ENCODE measurements at places on chromosomes 7 and 10.
A peak's percentile ranks its signal among the peaks of the same experiment; 100 is the strongest.

DNA sequence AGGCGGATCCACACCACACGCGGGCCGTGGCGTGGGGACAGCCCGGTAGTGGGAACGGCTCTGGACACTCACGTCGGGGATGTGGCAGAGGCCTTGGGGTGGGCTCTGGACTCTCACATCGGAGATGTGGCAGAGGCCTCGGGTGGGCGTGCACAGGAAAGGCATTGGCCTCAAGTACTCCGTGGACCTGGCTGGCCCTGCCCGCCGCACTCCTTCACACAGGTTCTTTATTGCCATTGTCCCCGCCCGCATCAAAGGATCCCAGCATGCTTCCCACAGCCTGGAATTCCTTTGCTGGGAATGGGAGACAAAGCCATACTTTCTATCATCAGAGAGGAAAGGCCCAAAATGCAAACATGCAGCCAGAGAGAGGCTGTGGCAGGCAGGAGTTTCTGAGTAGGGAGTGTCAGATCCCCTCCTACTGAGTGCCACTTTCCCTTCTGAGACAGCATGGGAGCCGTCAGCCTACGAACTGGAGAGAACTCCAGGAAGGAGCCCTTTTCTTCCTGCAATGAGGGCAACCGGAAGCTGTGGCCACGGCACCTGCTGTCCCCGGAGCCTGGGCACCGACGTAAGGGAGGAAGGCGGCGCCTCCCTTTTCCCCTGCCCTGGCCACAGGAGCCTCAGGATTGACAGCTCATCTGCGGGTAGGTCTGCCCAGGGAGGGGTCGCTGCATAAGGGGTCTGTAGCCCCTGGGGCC is 51.5 kb downstream of the RBM17 start:
- DNase-seq = no peak

- no peak for DNase-seq
Measured at GRCh38 chr7:137360087-137360679, 16.6 kb upstream of the PTN start.

GRCh38 chr10:4100380-4100779 is 315.4 kb upstream of the KLF6 start:
- DNase-seq = no peak

- no peak for DNase-seq
Measured at GRCh38 chr7:45563941-45564461, 10.2 kb upstream of the ADCY1 start.

DNA sequence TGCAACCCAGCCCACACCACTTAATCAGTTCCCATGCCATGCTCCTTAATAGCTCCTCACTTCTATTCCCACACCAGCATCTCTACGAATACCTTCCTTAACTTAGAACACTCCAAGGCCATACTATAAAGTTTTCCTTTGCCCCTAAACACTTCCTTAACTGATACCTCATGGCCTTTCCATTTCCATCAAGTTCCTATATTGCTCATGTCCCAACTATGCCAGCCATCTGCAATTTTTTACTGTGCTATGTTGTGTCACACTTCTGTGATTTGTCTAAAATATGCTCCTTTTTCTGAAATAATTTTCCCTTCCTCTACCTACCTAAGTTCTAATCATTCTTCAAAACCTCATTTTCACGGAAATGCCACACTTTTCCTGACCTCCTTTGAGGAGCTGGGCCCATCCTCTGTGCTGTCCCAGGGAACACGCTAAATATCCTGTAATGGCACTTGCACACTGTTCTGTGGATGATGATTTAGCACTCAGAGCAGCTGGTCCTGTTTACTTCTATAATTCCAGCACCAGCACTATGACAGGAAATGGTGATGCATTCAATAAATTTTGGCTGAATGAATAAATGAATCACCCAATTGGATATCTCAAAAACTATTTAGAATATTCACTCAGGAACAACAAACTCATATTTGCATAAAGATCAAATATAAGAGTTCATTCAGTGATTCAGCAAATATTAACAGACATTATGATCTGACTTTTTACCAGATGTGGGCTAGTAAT is 266.5 kb upstream of the HGF start:
- DNase-seq = peak; percentile 41

GRCh38 chr7:85710960-85711359 is 524.1 kb upstream of the SEMA3D start:
- DNase-seq = no peak

DNA sequence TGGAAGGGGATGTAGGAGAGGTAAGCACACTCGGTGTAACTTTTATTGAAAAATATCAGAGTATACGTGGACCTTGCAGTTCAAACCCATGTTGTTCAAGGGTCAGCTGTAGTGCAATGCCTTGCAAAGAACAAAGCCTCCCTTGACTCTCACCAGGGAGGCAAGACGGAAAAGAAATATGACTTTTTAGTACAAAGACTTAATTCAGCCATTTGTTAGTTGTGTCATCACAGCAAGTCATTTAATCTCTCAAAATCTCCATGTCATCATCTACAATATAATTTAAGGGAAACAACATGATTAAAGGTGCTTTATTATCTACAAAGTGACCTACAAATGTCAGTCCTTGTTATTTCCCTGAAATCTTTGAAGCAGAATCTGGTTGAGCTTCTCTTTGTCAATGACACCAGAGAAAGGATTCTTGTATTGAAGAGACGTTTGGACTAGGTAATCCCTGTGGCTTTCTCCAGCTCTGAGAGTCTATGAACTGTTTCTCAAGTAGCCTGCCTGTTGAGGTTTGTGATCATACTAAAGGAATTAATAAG is 502.8 kb downstream of the REEP3 start:
- DNase-seq = no peak

GRCh38 chr10:94230134-94230785 is 132.5 kb downstream of the NOC3L start:
- no peak for DNase-seq

- peak; percentile 94 for DNase-seq
Measured at GRCh38 chr7:2209146-2209960, 23.4 kb downstream of the MAD1L1 start.

GRCh38 chr7:152366662-152367061 is 69.1 kb downstream of the KMT2C start:
- DNase-seq = no peak

DNA sequence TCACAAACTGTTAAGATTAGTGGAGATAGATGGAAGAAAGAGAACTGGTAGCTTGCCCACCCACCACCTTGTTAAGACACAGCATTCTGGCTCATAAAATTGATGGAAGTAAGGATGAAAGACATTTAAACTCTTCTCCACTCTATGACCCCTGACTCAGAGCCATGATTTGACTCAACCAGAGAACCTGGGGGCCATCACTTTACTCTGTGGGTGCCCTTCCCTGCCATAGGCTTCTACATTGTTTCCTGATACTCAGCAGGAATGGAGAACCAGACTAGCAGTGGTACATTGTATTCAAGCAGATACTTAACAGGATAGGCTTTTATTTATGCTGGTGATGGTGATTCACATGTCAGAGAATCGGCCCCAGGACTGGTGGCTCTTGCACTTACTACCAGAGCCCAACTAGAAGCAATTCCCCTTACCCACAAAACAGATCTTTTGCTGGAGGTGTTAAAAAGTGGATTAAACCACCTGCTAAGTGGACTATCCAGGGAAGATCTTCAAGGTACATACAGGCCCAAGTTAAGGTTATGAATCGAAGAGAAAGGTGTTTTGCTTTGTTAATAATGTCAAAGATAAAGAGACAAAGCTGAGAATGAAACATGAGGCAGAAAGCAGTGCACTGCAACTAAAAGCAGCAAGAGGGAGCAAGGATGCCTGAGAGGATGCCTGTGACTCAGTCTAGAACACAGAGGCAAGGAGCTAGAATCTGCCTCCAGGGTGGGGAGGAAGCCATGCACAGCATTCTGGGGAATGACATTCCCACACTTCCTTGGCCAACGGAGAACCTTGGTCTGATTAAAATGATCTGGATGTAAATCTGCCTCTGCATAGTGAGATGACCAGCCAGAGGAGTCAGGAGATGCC is 36.0 kb upstream of the GLI3 start:
- DNase-seq = peak; percentile 56

- DNase-seq = no peak
Measured at GRCh38 chr10:29719281-29719675, 84.5 kb upstream of the SVIL start.

GRCh38 chr7:5408777-5409176 is 14.9 kb downstream of the TNRC18 start:
- DNase-seq = peak; percentile 5

- peak; percentile 4 for DNase-seq
Measured at GRCh38 chr7:82441669-82442478, 1.7 kb downstream of the CACNA2D1 start.

GRCh38 chr7:14875941-14876587 is 26.5 kb downstream of the DGKB start:
- DNase-seq = no peak

GRCh38 chr7:1542841-1543747 is 12.6 kb downstream of the MAFK start:
- no peak for DNase-seq

GRCh38 chr10:77636967-77637531 is 559 bp downstream of the KCNMA1 start:
- peak; percentile 61 for DNase-seq

DNA sequence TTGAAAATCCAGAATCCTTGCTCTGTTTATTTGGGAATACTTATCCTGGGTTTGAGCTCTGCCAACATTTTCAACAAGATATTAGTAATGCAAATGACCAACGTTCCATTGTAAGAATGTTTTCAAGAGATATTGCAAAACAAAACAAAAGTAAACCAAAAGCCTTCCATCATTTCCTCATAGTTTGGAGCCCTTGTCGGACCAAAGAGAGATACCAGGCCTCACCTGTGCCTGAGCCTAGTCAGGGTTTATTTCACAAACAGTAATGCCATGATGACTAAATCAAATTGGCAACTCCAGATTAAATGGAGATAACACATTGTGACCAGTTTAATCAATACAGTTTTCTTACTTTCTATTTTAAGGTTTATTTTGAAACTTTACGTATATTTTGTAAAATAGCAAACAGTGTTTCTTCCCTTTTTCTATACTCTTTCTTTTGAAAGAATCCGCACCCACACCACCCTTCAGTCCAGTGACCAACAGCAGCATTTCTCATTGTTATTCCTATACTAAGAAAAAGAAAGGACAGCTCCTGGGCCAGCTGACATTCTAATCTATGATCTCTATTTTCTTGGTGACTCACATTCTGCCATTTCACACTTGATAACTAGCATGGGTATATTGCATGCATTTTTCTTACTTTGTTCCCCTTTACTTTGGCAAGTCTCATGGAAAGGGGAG is 168.5 kb upstream of the MEOX2 start:
- DNase-seq = no peak

- no peak for DNase-seq
Measured at GRCh38 chr7:50562136-50562535, 3.1 kb downstream of the DDC start.

DNA sequence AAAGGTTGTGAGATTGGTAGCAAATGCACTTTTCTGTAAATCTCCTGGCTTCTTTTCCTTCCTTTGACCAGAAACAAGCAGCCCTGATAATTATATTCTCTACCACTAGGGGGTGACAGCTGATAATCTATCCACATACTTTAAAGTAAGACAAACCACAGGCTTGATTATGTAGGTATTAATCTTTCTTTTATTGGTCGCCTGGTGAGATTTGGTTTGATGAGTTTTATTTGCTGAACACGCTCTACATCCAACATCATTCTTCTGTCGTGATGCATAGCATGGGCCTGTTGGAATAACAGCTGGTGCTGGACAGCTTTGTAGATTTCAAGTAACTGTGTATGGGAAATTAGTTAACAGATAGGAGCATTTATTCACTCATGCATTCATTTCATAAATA is 63.5 kb downstream of the ZNF365 start:
- DNase-seq = peak; percentile 63

DNA sequence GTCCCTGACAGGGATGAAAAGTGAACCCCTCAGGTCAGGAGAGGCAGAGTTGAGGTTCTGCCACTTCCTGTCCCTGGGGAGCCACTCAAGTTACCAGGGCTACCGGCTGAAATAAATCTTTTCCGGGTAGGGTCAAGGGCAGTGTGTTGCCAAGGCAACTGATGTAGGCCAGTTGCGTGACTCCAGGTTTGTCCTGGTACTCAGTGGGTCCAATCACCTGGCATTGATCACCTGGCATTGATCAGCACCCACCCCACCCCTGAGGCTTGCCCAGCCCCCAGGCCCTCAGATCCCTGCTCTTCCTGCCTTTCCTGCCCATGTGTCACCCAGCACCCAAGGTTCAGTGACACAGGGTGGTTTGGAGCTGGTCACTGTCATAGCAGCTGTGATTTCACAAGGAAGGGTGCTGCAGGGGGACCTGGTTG is 5.9 kb downstream of the SAP25 start:
- no peak for DNase-seq

- DNase-seq = no peak
Measured at GRCh38 chr10:130507461-130507860, 371.3 kb downstream of the GLRX3 start.

DNA sequence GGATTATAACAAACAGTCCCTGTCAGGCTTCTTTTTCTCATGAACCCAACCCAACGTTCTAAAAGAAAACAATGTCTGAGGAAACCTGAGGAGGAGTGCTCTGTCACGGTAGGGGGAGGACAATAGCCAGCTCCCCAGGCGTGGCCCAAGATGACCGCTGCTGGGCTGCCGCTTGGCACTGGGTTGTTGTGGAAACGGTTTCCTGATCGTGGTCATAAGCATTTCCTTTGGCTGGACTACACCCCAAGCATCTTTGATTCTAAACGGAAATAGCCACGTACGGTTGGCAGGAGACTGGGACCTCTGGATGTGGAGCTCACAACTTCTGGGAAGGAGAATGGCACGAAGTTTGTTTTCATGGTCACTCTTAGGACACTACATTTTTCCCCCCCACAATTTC is 30.4 kb upstream of the DMBT1 start:
- no peak for DNase-seq

- DNase-seq = no peak
Measured at GRCh38 chr10:91690996-91691676, 58.3 kb upstream of the PPP1R3C start.

GRCh38 chr7:73437621-73438416 is 4.2 kb downstream of the FZD9 start:
- no peak for DNase-seq

Data from GM03348 (cell line).